ENCODE measurements at places on chromosomes 7 and 10.
A peak's percentile ranks its signal among the peaks of the same experiment; 100 is the strongest.

- DNase-seq, result no peak
Measured at GRCh38 chr7:81075150-81075549, 156.3 kb upstream of the SEMA3C start.

DNA sequence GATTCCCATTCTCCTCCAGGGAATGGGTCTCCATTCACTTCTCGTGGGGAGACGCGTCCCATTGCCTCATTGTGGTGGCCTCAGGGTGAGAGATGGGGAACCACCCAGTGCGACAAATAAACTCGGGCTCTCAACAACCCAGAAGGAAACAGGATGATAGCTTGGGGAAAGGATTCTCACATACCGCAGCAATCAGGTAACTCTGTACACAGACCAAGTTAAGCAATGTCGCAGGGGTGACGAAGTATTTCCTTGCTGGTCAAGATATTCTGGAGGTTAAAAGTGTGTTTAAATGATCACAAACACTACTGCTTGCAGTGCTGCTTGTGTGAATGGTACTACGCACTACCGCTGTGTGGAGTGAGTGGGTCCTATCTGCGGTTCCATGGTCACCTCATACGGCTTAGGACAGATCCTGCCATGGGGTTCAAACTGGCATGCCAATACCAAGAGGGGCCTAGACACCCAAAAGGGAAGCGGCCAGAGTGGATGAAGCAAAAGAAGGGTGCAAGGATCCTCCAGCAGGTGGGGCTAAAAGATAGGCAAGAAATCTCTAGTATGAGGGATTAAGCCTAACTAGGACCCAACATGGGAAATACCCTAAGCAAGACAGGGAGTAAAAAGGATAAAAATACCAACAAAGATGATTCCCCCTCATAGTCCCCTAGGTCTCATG is 143.8 kb upstream of the TMEM106B start:
- peak; percentile 73 for DNase-seq

DNA sequence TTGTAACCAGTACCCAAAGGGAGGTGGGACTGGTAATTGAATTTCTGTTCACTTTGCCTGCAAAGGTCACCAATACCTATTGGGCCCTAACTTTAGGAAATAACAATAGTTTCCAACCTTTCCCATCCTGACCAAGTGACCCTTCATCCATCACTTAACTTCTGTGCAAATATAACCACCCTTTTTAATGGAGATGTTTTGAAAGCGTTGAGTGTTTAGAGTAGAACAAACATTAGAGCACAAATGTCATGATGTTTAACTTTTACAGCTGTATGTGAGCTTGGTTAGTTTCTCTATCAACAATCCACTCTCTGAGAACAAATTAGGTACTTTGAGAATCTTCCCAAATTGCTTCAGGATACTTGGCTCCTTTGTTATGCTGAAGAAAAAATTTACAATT is 66.4 kb downstream of the MET start:
- DNase-seq, result no peak

- DNase-seq, result no peak
Measured at GRCh38 chr10:125128397-125129075, 31.8 kb downstream of the CTBP2 start.

- no peak for DNase-seq
Measured at GRCh38 chr10:70680899-70681730, 8.8 kb downstream of the ADAMTS14 start.

GRCh38 chr10:86715156-86715795 is 41.1 kb upstream of the BMPR1A start:
- no peak for DNase-seq

DNA sequence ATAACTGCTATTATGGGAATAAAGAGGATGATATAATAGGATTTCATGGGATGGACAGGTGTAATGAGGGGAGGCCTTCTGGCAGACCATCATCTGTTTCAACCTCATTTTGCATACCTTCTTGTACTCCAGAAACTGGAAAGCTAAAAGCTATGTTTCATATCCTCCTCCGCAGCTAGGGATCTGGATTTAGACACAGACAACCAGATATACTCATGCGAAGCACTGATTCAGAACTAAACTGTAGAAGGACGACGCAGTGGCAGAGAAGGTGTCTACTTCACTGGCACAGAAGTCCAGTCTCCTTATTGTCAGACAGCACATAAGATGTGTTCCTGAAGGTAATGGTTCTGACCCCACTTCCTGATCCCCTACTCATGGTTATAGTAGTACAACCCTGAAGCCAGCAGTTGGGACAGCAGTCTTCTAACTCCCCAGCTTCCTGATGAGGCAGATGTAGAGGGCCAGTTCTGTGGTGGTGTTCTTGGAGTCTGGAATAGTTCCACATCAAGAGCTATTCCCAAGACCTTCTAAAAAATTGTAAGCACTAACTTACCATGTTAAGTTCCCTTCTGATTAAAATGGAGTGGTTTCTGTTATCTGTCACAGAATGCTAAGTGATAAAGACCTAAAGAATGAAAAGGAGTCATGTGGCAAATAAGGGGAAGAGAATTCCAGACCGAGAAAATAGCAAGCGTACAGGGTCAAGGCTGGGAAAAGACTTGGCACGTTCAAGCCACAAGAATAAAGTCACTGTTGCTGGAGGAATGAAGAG is 550.3 kb downstream of the GRM8 start:
- no peak for DNase-seq

- no peak for DNase-seq
Measured at GRCh38 chr10:111231779-111232178, 154.9 kb downstream of the ADRA2A start.

DNA sequence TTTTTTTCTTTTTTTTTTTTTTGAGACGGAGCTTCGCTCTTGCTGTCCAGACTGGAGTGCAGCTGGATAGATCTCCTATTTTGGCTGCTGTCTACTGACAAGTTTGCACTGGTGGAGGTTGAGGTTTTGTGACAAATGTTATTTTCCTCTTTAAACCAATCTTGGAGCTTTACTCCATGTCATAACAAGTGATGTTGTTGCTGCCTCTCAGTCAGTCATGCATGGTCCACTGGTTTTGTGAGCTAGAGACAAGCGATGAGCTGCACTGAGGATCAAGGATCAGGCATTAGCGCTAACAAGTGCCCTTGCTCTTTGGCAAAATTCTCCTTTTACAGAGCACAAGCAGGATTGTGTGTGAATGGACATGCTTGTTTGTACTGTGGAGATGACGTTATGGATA is 805 bp upstream of the WDFY4 start:
- DNase-seq, result no peak

- DNase-seq, result no peak
Measured at GRCh38 chr7:22561321-22561811, 61.4 kb upstream of the STEAP1B start.

- DNase-seq, result no peak
Measured at GRCh38 chr7:99674995-99675742, 4.6 kb downstream of the CYP3A5 start.

- DNase-seq, result no peak
Measured at GRCh38 chr10:75344170-75344569, 57.4 kb downstream of the ZNF503 start.

GRCh38 chr7:10300577-10300976 is 673.1 kb upstream of the PHF14 start:
- no peak for DNase-seq

- DNase-seq, result no peak
Measured at GRCh38 chr10:125698481-125698998, 15.6 kb upstream of the TEX36 start.

DNA sequence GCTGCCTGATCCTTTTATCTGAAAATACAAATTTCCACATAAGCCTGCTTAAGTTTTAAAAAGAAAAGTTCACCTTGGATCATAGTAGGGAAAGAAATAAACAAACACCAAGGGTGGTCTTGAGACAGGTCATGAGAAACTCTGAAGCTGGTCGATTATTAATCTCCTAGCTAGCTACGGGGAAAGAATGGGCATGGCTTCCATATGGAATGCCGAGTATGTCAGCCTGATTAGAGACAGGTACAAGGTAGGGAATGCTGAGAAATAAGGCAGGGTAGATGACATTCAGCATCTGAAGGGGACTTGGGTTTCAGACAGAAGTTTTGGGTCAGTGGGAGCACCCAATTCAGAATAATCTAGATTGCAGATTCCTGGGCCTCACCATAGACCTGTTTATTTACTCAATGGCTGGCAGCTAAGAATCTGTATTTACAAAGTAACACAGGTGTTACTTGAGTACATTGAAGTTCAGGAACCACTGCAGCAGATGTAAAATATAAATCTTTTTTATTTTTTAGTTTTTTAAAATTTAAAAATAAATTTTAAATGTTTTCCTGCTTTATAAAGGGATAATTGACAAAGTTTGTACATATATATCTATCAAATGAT is 49.0 kb downstream of the SCIN start:
- DNase-seq, result no peak

- no peak for DNase-seq
Measured at GRCh38 chr7:102085218-102085772, 201.4 kb upstream of the SH2B2 start.

DNA sequence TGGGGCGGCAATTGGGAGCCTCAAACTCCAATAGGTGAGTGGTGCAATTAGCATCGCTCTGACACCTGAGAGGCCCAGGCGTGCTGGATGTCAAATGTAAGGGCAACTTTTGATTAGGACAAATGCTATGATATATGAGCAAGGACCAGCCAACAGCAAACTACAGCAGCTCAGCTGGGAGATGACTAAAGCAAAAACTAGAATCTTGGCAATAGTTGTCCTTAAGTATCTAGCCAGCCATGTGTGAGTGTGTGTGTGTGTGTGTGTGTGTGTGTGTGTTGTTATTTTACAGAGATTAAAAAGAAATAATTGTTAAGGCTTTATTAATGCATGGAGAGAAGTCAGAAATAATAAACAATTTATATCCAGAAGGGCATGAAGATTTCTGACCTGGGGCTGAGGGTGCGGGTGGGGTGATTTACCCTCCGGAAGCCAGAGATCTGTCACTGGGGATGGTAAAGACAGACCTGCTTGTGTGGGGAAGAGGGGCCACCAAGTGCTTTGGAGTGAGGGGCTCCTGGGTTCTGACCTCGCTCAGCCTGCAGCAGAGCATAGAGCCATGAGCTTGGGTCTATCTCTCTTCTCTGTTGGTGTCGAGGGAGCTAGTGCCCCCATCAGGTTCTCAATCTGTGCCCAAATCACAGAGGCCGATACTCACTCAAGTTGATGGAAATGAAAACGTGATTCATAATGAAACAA is 77.3 kb downstream of the EMX2 start:
- DNase-seq, result no peak

DNA sequence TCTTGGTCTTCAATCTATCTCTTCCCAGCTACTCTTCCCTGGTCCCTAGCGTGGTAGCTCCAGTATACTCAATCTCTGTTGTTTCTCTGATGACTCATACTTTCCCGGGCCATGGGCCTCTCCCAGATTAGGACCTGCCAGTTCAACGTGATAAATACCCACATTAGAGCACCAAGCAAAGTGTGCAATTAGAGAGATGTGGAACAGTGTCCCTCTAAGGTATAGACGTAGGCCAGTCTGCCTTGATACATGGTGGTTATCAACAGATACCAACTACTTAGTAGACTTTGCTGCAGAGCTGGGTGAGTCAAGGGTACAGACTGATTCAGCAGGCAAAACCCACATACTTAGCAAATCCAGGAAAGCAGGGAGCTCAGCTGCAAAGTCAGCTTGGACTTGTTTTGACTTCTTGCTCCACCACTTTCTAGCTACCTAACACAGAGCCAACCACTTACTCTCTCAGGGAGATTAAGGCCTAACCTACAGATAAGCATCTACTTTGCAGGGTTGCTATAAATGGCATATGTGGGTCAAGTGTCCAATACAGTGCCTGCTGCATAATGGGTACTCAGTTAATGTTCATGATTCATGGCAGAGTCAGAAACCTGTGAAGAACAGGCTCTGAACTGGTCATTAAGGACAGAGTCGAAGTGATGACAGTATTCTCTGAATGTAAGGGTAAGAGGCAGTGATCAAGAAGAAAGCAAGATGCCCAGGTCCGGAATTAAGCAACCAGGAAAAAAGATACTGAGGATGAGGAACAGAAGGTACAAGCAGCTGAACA is 176.1 kb downstream of the CHN2 start:
- no peak for DNase-seq

DNA sequence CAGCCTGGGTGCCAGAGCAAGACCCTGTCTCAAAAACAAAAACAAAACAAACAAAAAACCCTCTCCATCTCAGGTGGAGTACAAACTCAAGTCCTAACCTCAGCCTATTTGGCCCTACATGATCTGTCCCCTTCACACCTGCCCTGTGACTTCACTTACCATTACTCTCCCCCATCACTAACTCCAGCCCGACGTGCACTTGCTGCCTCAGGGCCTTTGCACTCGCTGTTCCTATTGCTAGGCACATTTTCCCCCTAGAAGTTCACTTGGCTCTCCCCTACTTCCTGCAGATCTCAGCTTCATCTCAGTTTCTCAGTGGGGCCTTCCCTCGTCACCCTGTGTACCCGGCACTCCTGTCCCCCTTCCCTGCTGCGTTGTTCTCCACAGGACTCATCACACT is 8.5 kb upstream of the LRMDA start:
- DNase-seq, result no peak

GRCh38 chr10:8768852-8769251 is 714.4 kb downstream of the GATA3 start:
- DNase-seq, result no peak

- DNase-seq, result no peak
Measured at GRCh38 chr10:124745252-124745651, 1.1 kb upstream of the FAM53B start.

DNA sequence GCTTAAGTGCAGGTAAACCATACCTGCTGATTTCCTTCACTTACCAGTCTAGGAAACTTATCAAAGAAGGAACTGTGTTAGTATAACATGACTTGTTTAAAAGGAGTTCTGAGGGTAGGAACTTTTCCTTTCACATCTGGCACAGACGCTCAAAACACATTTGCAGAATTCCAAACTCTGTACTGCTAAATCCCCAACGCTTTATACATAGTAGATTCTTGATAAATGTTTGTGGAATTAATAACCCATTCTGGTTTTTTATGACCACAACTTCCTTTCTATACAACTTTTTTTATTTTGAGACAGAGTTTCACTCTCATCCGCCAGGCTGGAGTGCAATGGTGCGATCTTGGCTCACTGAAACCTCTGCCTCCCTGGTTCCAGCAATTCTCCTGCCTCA is 7.7 kb upstream of the TRUB1 start:
- DNase-seq, result no peak

DNA sequence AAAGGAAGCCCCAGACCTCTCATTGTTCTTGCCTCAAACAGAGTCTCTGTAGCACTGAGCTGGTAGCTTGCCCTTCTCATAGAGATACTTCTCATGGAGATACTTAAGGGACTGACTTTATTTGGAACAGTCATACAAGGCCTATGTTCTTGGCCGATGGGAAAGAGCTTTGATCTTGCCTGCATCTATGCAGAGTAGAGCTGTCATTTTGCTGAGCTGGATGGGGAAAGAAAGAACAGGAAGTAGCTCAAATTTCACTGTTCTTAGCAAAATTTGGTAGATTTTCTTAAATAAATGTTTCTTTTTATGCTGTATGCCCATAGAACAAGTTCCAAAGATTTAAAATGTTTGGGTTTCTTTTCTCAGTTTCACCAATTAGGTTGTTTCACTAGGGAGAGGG is 119.3 kb upstream of the SEC61G start:
- DNase-seq, result no peak

GRCh38 chr10:126349101-126349500 is 39.2 kb downstream of the ADAM12 start:
- no peak for DNase-seq

All from CD4-positive, alpha-beta T cell treated with Interleukin-21 for 1 hour (primary cell).